ENCODE measurements at places on chromosomes 7 and 10. TPM values are rescaled to one million over a fixed set of nuclear protein-coding genes. Genes with fewer than 3 reads are reported as not detected.

- no peak for DNase-seq
These were observed 22.3 kb downstream of the ZNF783 start for GRCh38 chr7:149284343-149284742.

The CALCR gene
- total RNA-seq, result not detected

The EGR2 gene
- not detected for total RNA-seq

GRCh38 chr10:49173201-49173772 lies 14.9 kb downstream of the TMEM273 start:
- no peak for DNase-seq

The SEC61G gene
- total RNA-seq, result 916 TPM

DNA sequence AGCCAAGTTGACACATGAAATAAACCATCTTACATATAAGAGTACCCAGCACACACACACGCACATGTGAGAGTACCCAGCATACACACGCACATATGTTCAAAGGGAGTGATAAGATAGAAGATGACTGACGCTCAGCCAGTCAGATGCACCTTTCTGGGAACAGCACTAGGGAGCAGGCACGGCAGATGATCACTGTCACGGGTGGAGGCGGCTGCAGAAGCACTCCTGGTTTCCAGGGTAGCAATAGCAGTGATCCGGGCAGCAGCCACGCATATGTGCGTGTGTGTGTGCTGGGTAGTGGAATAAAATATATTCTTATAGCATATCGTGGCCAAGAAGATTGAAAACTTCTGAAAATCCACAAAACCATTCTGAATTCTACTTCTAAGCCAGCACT lies 85.8 kb upstream of the NAMPT start:
- DNase-seq, result no peak

Measured in M059J (cell line).